ENCODE measurements at places on chromosomes 7 and 10.

- DNase-seq, result no peak
These were observed 139.0 kb downstream of the MGMT start for GRCh38 chr10:129605986-129606518.

DNA sequence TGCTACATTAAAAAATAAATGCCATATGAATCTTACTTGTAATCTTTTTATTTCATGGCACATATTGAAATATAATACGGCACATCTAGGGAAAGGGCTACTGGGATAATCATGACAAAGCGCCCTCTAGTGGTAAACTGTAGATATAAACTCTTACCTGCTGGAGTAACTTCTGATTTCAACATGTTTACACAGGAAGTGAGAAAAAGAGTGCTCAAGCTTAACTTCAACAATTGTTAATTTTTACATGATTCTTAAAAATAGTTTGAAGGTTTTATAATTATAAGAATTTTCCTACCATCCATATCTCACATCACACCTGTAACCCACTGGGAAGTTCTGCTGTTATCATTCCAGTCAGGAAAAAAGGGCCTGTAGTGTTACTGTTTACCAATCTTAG is 2.0 kb upstream of the HEPACAM2 start:
- peak; percentile 25 for DNase-seq

DNA sequence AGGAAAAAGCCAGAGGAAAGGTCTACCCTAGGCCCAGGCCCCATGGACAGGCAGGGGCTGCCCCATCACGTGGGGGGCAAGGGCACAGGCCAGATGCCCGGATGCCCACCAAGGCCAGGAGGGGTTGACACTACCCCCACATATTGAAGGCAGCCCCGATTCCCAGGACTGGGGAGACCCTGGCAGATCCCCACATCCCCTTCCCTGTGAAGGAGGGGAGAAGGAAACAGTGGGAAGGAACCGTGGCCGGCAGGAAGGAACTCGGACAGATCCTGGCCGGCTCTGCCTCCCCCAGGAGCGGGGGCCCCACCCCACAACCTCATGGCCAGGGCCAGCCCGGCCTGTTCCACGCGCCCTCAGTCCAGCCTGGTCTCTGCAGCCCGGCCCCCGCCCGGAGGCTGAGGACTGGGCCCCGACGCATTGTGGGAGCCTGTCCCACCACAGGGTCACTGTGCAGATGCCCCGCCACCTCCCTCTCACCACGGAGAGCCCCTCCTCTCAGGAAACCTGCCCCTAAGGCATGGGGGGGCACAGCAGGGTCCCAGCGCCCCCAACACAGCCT is 41.3 kb downstream of the PAPOLB start:
- no peak for DNase-seq

DNA sequence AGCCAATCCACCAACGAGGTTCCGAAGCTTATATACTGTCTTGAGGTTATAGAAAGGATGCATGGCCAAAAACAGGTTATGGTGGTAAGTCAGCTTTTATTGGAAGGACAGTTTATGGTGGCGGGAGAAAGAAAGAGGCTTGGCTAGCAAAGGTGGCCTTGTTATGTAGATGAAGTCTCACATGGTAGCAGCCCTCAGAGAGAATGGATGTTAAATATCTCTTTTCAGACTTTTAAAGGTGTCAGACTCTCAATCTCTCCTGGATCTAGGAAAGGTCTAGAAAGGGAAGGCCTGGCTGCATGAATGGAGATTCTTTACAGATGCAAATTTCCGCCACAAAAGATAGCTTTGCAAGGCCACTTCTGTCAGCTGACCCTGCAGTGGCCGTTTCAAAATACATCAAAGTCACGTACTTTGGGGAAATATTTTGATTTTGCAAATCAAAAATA is 333.8 kb downstream of the GALNT17 start:
- no peak for DNase-seq

- no peak for DNase-seq
These were observed 72.3 kb downstream of the CLEC2L start for GRCh38 chr7:139595806-139596205.

DNA sequence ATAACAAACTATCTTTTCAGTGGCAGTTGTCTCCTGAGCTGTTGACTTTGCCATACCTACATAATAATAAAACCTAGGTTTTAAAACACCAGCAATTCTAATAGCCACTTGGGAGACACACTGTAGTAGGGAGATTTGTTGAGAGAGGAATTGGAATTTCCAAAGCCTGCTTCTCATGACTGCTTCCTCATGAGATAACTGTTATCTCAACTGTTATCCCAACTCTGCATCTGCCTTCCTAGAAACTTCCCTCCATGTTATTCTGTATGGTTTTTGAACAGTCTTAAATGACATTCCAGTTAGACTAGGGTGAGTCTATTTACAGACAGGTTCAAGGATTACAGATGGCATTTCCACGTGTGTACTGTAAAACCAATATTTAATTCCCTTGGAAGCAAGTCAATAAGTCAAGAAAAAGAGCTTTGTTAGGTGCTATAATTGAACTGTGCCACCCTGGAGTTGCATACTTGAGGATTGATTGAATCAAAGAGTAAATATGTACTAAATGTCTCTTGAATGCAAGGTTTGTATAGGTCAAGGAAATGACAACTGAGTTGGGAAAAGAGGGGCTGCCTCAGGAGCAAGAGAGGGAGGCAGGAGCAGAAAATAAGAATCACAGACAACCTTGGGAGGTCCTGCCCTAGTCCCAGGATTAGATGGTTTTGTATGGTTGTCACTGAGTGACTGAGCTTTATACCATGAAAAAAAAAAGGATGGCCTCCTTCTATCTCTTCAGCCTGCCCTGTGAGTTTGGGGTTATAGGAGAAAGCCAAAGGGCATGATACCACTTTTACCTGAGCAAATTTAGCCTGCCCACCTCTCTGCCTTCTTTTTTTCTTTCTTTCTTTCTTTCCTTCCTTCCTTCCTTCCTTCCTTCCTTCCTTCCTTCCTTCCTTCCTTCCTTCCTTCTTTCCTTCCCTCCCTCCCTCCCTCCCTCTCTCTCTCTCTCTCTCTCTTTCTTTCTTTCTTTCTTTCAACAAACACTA is 9.9 kb upstream of the TM9SF3 start:
- DNase-seq, result no peak

DNA sequence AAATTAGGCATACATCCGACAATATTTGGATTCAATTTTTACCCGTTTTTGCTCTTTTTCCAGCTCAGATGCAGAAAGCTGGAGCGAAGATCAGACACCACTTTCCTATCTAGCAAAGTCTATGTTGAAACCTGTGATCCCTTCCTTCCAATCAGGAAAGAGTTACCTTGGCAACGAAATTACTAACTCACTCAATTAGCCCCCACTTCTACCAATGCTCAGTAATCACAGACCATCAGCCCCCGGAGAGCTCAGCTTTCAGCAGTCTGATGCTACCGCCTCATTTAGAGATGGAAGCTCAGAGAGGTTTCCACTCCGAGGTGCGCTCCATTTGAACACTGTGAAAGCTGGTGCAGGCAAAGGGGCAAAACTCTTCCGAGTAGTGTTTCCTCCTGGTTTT is 6.7 kb downstream of the FRAT1 start:
- DNase-seq, result no peak

GRCh38 chr7:17844022-17844421 is 96.3 kb downstream of the SNX13 start:
- no peak for DNase-seq

GRCh38 chr7:79531905-79532664 is 78.6 kb upstream of the MAGI2 start:
- DNase-seq, result no peak

DNA sequence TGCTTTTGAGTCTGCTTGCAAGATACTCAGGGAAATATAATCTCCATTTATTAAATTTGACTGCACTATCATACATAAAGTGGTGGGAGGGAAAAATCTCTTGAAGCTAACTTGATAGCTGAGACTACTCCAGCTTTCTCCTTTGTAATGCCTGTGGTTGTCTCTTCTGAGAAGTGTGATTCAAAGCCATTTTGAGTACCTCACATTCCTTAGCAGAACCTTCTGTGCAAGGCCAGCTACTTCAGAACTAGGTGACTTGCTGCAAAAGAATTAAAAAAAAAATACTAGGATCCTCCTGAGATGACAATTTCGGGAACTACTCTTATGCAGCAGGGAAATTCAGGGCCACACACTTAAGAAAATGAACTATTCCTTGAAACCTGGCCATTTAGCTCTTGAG is 294.8 kb downstream of the MDFIC start:
- no peak for DNase-seq

GRCh38 chr7:79620291-79620690 is 166.8 kb upstream of the MAGI2 start:
- no peak for DNase-seq

GRCh38 chr10:31345886-31346285 is 26.9 kb downstream of the ZEB1 start:
- DNase-seq, result no peak

GRCh38 chr7:45387837-45388236 is 186.3 kb upstream of the ADCY1 start:
- DNase-seq, result no peak

- DNase-seq, result no peak
These were observed 855 bp downstream of the ATP6V1F start for GRCh38 chr7:128863433-128863989.

- DNase-seq, result no peak
These were observed 234.6 kb upstream of the PITRM1 start for GRCh38 chr10:3407208-3407607.

- DNase-seq, result no peak
These were observed 83.6 kb downstream of the LARP4B start for GRCh38 chr10:847868-848267.
